ENCODE measurements at places on chromosomes 13 and 19. TPM values are rescaled to one million over a fixed set of nuclear protein-coding genes. Genes with fewer than 3 reads are reported as not detected.

Gene IRS2
- total RNA-seq = 20.9 TPM

Gene NRTN
- total RNA-seq = not detected

Gene LENG1
- 3.2 TPM for total RNA-seq

Gene PLVAP
- not detected for total RNA-seq

Gene TMEM150B
- not detected for total RNA-seq

Gene GYS1
- 61.7 TPM for total RNA-seq

Gene FLT1
- 0.73 TPM for total RNA-seq

Gene CBY2
- total RNA-seq = not detected

Gene ZNF677
- 29.4 TPM for total RNA-seq

Gene SSC5D
- total RNA-seq = 60.0 TPM

Gene KIR2DL1
- total RNA-seq = not detected

Gene POLR1D
- total RNA-seq = 71.4 TPM

Gene C19orf38
- 0.24 TPM for total RNA-seq

Gene CD33
- total RNA-seq = not detected
